ENCODE measurements at places on chromosomes 3 and 15. TPM values are rescaled to one million over a fixed set of nuclear protein-coding genes. Genes with fewer than 3 reads are reported as not detected.
A peak's percentile ranks its signal among the peaks of the same experiment; 100 is the strongest.

The TLR9 gene
- not detected for total RNA-seq

DNA sequence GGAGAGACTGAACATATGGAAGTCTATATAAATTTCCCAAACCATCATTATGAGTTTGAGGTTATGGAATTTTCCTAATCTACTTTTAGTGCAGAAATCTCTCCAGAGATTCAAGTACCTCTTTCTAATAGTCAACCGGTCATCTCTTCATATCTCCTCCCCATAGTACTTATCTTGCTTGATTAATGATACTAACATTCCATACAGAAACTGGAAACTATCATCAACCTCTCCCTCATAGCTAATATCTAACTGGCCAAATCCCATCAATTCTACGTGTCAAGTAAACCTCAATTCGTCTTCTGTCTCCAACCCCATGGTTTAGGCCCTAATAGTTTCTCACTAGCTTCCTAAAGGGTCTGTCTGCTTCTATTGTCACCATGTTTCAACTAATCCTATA, 44.4 kb upstream of the VGLL3 start:
- no peak for DNase-seq

The SPTBN5 gene
- total RNA-seq = 0.69 TPM

DNA sequence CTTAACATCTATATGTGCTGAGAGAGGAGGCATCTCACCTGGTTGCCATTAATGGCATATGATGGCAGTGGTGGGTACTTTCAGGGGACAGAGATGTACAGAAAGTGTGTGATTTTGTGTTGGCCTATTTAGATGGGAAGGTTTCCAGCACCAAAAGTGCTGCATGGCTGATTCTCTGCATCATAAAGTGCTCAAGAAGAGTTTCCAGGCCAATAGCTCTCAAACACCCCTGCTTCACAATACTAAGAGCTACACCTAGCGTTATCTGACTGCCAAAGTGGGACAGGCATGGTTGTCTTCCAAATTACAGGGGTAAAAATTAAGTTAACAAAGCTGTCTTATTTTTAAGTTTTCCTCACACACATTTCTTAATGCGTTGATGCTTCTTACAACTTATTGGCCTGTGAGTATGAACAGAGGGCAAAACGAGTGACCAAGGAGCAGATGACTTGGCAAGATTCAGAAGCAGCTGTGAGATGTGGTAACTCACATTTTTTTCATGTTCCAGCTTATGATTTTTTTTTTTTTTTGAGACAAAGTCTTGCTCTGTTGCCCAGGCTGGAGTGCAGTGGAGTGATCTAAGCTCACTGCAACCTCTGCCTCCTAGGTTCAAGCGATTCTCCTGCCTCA, 41.4 kb upstream of the VEPH1 start:
- DNase-seq = peak; percentile 90

The KBTBD13 gene
- total RNA-seq = not detected

The LRRC31 gene
- not detected for total RNA-seq

Measured in LHCN-M2 (cell line).